Suppressor macrophage treated with lipopolysaccharide for 1 hour (primary cell): ENCODE measurements at places on chromosomes 12 and 14.

GRCh38 chr12:103626498-103626897 is 39.4 kb downstream of the STAB2 start:
- no peak for DNase-seq

DNA sequence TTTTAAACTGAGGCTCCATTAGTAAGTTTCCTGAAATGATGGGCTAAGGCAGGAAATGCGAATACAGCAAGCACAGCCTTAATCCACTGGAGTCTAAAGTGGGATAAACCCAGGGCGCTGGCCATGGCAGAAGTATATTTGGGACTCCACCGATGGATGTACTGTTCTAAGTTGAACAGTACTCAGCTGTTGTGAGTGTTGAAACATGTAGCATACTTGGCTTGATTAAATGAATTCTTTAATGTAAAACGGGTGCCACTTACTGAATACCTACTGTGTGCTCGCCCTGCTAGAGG is 996 bp downstream of the SSPN start:
- DNase-seq, result no peak

- no peak for DNase-seq
Measured at GRCh38 chr12:43221216-43221615, 330.8 kb downstream of the ADAMTS20 start.

GRCh38 chr12:182381-182892 is 31.5 kb downstream of the SLC6A12 start:
- peak; percentile 86 for DNase-seq

- no peak for DNase-seq
Measured at GRCh38 chr12:77835969-77836368, 5.3 kb downstream of the NAV3 start.

DNA sequence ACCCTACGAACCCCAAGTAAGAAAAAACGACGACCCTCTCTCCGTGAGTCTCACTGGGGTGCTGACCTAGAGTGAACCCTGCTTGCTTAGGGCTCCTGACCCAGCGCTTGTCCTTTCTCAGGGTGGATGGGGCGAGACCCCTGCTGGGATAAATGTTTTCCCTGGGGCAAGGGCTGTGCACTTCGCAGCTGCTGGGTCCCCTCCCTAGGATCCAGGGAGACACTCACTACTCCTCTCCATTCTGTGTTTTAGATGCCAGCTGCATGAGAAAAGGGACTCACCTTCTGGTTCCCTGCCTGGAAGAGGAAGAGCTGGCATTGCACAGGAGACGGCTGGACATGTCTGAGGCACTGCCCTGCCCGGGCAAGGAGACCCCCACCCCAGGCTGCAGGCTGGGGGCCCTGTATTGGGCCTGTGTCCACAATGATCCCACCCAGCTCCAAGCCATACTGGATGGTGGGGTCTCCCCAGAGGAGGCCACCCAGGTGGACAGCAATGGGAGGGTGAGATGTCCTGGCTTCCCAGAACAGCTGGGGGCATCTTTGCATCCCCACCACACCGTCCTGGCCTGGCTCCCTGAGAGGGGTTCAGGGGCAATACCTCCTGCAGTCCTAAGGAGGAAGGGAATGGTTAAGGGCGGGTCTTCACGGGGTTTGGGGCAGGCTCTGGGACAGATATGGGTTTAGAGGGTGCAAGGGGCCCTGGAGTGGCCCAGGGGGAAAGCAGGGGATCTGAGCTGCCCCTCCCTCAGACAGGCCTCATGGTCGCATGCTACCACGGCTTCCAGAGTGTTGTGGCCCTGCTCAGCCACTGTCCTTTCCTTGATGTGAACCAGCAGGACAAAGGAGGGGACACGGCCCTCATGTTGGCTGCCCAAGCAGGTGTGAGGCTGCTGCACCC is 663 bp downstream of the ANKRD33 start:
- no peak for DNase-seq

GRCh38 chr12:128269181-128269591 is 2.2 kb downstream of the TMEM132C start:
- no peak for DNase-seq

DNA sequence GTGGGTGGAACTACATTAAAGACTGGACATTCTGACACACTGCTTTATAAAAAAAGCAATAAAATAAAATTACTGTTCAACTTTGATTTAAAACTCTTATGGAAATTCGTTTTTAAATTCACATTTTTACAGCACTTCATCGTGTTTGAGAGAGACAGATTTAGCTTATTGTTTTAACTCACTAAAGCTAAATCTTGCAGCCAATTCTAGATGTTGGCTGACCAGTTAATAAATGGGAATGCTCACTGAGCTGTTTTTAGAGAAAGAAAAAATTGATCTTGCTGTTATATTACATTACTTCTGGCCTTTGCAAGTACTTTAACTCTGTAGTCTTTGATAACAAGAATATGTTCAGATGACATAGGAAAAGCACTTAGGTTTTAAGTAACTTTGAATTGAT is 157.1 kb downstream of the PLCZ1 start:
- DNase-seq, result no peak

GRCh38 chr14:81342850-81343580 is 57.1 kb downstream of the STON2 start:
- DNase-seq, result no peak

DNA sequence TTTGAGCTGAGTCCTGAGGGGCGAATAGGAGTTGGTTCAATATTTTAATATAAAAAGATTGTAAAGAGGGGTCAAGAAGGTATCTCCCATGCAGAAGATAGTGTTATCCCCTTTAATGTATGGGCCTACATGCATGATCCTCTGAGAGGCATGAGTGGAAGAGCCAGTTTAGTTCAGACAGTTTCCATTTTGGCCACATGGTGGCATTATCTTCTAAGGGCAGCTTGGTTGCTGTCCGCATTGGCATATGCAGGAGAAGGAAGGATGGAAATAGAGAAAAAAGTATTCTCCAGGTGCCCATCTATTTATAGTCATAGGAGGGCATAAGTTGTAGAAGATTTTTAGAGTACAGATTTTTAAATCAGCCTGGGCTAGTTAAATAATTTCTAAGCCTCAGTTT is 5.4 kb downstream of the SAMD4A start:
- DNase-seq, result peak; percentile 45

DNA sequence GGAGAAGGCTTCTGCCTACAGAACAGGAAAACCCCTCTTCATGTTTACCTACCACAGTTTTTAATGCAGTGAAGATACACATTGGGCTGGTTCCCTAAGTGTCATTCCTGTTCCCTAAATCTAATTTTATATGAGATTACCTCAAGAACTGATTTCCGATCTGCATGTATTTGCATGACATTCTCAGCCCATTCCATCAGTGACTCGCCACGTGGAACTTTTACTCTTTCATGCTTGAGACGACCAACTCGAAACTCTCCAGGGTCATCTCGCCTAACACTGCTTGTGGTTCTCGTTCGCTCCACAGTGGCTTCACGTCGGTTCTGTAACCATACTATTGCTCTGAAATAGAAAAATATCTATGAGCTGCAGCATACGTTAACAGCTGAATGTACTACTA is 83.1 kb upstream of the STRN3 start:
- no peak for DNase-seq

- DNase-seq, result peak; percentile 12
Measured at GRCh38 chr14:30657606-30658163, 35.6 kb downstream of the SCFD1 start.

DNA sequence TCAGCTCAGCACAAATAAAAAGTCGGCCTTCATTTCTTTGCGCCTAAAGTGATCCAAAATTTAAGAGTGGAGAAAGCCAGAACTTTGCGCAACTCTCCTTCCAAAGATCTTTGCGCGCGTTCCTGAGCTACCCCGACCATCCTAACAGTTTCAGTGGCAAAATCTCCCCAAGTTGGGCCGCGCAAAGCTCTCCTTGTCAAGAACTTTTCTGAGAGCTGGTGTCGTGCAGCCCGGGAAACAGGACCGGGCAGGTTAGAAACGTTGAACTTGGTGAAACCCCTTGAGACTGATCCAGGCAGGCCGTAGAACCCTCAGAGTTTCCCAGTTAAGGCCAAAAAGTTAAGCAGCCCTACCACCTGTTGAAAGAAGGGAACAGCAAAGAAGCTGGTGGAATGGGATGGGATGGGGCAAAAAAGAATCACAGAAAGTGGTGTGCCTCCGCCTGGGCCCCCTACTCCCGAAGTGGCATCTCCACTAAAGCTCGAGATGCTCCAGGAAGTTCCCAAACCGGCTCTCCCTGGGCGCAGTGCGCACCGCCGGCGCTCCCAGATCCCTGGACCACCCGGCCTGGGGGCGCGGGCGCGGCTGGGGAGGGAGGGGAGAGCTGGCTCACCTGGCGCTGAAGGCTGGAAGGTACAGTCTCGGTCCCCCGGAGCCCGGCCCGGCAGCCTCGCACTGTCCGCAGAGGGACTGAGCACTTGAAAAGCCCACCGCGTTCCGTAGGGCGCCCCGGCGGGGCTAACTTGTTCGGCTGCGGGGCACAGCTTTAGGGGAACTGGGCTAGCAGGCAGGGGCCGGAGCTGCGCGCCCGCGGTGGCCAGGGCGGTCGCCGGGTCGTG is 768 bp downstream of the DBX2 start:
- DNase-seq, result no peak

GRCh38 chr12:109798691-109799090 is 34.5 kb downstream of the TRPV4 start:
- no peak for DNase-seq

- DNase-seq, result no peak
Measured at GRCh38 chr12:108911915-108912314, 32.0 kb downstream of the DAO start.

- no peak for DNase-seq
Measured at GRCh38 chr12:93302331-93303229, 75.1 kb upstream of the NUDT4 start.

DNA sequence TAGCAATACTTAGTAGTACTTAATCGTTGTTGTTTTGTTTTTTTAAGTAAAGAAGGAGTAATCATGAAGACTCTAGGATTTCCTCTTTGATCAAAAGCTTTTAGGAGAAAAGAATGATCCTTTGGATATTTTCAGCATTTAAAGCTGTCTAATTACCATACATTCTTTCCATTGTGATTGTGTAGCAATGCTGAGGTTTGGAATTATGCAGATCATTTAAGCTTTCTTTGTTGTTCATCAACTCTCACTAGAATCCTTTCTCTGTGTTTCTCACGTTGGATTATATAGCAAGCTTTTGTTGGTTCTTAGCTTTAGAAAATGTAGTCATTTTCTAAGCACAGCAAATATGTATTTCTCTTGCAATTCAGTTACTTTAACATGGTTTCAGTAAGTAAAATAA is 25.8 kb downstream of the CCDC91 start:
- no peak for DNase-seq

GRCh38 chr14:36767603-36768281 is 106.1 kb downstream of the PAX9 start:
- DNase-seq, result no peak

GRCh38 chr12:111995782-111996480 is 17.0 kb downstream of the TMEM116 start:
- DNase-seq, result no peak

GRCh38 chr14:24130717-24131548 is 474 bp downstream of the FITM1 start:
- no peak for DNase-seq

DNA sequence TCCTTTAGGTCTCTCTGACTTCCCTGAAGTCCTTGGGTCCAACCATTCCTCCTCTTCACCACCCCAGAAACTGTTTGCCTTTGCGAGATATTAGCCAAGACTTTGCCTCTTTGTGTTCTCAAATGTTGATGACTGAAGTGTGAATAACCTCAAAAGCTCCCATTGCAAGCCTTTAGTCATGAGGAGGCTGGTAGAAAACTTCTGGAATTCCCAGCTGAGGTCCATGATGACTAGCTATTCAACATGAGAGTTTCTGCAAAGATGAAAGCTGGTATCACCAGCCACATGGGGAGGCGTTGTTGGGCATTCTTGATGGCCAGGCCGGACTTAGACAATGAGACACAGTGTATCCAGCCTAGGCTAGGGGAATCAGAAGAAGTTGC is 111.7 kb downstream of the TBX5 start:
- DNase-seq, result no peak

- DNase-seq, result no peak
Measured at GRCh38 chr14:22802860-22803686, 12.2 kb downstream of the SLC7A7 start.

DNA sequence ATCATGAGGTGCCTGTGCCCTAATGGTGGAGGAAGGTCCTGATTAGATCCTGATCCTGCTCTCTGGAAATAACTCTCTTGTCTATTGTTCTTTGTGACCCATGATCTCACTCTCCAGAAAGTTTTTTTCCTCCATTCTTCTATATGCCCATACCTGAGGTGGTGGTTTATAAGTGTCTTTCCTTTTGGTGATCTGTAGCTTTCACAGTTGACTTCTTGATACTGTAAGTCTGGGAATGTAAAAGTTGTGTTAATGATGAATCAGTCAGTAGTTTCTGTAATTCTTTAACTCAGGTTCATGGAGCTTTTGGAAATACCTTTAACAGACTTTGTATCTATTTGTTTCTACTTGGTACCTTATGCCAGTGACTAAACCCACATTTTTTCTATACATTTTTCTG is 444.0 kb upstream of the FLRT2 start:
- DNase-seq, result no peak

DNA sequence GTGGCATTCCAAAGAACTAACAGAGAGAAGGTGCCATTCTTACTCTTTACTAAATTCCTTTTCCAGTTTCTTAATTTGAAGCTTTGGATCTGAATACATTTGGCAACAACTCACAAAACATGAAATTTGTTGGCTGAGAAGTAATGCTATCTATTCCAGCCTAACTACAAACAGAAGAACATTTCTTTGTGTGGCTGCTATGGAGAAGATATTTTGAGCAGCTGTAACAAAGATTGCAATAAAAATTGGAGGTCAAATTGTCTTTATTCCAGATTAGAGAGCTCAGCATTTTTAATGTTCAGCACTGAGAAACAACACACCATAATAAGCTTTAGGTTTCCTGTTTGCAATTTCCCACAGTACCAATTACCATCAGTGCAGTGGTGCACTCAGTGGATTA is 835.8 kb upstream of the FLRT2 start:
- no peak for DNase-seq

DNA sequence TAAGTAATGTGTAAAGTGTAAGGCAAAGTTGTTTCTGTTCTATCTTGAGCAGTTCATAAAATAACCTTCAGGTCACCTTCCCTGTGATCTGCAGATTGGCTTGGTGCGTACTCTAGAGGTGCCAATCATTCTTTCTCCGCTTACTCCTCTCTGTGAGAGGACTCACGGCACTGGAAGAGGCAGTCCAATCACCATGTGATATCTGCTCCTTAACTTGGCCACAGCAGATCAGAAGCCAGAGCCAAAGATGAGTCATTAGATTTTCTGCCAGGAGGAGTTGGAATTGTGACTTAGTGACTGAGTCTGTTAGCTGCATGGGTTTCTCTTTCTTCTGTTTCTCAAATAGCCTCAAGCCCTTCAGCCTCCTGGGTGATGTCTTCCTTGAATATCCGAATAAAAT is 165.5 kb downstream of the SLC41A2 start:
- DNase-seq, result peak; percentile 49

GRCh38 chr12:49655595-49656236 is 32.4 kb downstream of the PRPF40B start:
- DNase-seq, result no peak
